ENCODE measurements at places on chromosomes 7 and 10. TPM values are rescaled to one million over a fixed set of nuclear protein-coding genes. Genes with fewer than 3 reads are reported as not detected.

The ELOVL3 gene
- not detected for polyA plus RNA-seq

The ZNF746 gene
- 6.3 TPM for polyA plus RNA-seq

The LHFPL3 gene
- not detected for polyA plus RNA-seq

The PPP2R2D gene
- 24.7 TPM for polyA plus RNA-seq

The PLXDC2 gene
- polyA plus RNA-seq = 9.6 TPM

GRCh38 chr10:30542001-30542894 lies 87.3 kb downstream of the LYZL2 start:
- H3K4me3 ChIP-seq = no peak overlapping the region
- no peak overlapping the region for H3K27ac ChIP-seq
- H3K36me3 ChIP-seq = peaks cover 13% of the 10 kb centered on the region
- H3K27me3 ChIP-seq = no peaks in the 10 kb centered on the region

GRCh38 chr7:96285579-96285978 lies 36.3 kb downstream of the SLC25A13 start:
- peaks cover 4% of the 10 kb centered on the region for H3K27me3 ChIP-seq
- H3K4me3 ChIP-seq = peak overlapping the region; percentile 69
- peak; percentile 62 for DNase-seq

DNA sequence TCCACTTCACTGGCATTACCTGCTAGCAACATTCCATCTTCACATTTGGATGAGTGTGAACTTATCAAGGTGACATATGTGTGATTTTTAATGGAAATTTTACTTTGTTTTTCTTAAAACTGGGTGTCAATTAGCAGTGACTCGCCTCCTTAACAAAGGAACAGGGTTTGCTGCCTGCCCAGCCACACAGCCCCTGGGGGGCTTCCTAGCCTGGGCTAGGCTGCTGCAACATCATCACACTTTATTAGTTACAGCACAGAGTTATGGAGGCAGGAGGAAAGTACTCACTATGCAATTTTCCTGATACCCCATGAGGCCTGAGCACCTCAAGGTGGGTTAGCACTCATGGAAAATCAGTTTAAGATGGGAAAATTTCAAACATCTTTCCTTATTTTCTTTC lies 861.3 kb downstream of the NRG3 start:
- H3K4me3 ChIP-seq = no peak overlapping the region
- no peaks in the 10 kb centered on the region for H3K36me3 ChIP-seq
- H3K4me1 ChIP-seq = no peaks in the 10 kb centered on the region
- no peak overlapping the region for H3K27ac ChIP-seq

GRCh38 chr7:12397671-12398070 lies 6.0 kb downstream of the VWDE start:
- no peaks in the 10 kb centered on the region for H3K36me3 ChIP-seq
- no peak overlapping the region for H3K27ac ChIP-seq
- no peak for DNase-seq
- H3K4me1 ChIP-seq = no peaks in the 10 kb centered on the region

DNA sequence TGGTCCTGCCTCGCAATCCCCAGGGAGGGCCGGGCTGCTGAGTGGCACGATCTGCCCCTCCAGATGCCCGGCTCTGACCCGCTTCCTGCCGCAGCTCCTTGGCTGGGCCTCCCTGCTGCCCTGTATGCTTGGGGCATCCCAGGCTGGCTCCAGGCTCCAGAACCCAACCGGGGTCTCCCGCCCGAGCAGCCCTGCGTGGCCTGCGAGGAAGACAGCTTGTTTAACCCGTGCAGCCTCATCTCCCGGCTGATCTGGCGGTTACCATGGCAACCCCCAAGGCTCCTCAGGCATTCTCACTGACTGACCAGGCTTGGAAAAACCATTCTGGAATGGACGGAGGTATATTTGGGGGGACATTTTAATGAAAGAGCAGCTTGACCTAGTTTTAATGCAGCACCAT lies 232.4 kb upstream of the MYO3A start:
- H3K27me3 ChIP-seq = peaks cover 5% of the 10 kb centered on the region
- no peaks in the 10 kb centered on the region for H3K36me3 ChIP-seq
- no peak overlapping the region for H3K27ac ChIP-seq
- H3K4me1 ChIP-seq = no peaks in the 10 kb centered on the region
- DNase-seq = no peak

GRCh38 chr10:80046629-80047441 lies 31.6 kb upstream of the TMEM254 start:
- no peaks in the 10 kb centered on the region for H3K27me3 ChIP-seq
- no peak overlapping the region for H3K27ac ChIP-seq
- no peak overlapping the region for H3K4me3 ChIP-seq
- no peaks in the 10 kb centered on the region for H3K4me1 ChIP-seq
- peak; percentile 58 for DNase-seq
